Activated CD8-positive, alpha-beta memory T cell treated with anti-CD3 and anti-CD28 coated beads for 1 hour (primary cell): ENCODE measurements at places on chromosomes 6 and 20.

GRCh38 chr6:101226677-101227135, 166.8 kb upstream of the GRIK2 start:
- no peak for DNase-seq

- no peak for DNase-seq
Observed at GRCh38 chr20:14062786-14063185, 67.5 kb downstream of the MACROD2 start.

DNA sequence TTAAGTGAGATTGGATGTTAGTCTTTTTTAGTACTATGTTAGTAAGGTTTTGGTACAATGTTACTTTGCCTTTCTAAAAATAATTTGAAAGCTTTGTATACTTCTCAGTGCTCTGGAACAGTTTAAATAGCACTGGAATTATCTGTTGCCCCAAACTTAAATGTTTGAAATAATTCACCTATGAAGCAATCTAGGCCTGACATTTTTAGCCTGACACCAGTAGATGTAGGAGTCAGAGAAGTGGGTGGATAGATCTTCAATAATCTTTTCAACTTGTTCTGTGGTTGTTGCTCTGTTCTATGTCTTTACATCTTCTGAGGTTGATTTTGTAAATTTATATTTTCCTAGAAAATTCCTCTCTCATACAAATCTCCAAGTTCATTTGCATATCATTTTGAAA, 103.1 kb upstream of the ADGRF1 start:
- no peak for DNase-seq

GRCh38 chr6:16677458-16677857, 83.8 kb downstream of the ATXN1 start:
- no peak for DNase-seq

- DNase-seq: no peak
Observed at GRCh38 chr20:21643417-21643816, 62.0 kb upstream of the PAX1 start.

DNA sequence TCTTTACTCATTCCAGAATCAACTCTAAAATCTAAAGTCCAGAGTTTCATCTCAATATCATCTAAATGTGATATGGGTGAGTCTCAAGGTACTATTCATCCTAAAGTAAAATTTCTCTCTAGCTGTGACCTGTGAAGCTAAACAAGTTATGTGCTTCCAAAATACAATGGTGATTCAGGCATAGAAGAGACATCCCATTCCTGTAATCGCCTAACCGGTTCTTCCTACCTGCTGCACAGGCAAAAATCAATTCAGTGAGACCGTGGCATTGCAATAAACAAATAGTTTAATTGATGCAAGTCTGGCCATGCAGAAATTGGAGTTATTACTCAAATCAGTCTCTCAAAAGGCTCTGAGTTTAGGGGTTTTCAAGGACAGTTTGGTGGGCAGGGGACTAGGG, 232.8 kb downstream of the UBE3D start:
- DNase-seq: no peak

GRCh38 chr20:51337126-51337805, 205.3 kb downstream of the NFATC2 start:
- no peak for DNase-seq

DNA sequence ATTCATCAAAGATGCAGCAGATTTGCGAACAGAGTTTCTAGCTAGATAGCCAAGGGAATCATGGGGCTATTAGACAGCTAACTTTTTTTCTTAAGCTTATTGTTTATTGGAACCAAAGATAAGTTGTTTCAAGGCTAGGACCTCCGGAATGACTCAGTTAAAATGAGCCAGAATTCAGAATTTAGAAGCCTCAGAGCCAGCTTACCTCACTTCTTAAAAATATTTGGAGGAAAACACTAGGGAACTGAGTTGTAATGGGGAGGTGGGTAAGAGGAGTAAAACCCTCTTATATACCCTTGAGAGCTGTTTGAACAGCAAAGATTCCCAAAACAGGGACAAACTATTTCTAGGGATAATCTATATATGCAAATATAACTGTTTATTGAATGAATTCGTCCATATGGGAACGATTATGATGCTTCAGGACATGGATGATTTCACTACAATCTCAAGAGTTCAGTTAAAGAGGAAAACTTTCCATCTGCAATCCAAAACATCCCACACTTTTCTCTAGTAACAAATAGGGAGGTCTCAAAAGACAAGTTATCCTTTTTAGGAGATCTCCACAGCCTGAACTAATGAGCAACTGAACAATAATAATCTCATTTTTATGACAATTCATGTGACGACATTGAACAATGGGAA, 12.6 kb upstream of the CARMIL1 start:
- no peak for DNase-seq

GRCh38 chr20:5161536-5162164, 34.8 kb downstream of the CDS2 start:
- DNase-seq: no peak

DNA sequence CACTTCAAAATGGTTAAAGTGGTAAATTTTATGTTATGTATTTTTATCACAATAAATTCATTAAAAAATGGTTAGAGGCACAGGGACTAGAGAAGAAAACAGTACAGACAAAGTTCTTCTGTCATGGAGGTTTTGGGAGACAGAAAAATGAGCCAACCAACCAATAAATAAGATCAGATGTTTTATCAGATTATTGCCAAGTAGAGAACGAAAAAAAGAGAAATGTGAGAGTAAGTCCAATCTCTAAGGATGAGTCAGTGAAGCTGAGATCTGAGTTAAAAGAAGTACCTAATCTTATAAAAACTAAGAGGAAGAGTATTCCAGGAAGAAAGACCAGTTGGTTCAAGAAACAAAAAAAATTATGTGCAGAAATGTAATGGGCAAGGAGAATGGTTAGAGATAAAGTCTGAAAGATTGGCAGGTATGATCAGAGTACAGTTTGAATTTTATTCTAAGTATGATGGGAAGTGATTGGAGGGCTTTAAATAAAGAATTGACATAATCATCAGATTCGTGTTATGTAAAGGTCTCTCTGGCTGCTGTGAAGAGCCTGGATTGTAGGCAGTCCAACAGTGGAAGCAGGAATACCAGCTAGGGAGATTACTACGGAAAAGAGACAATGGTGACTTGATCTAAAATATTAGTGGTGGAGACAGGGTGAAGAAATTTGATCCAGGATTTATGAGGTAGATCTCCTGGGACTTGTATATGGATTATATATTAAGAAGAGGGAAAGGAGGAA, 79.6 kb downstream of the RCAN2 start:
- no peak for DNase-seq

GRCh38 chr6:31875877-31876276, 2.9 kb downstream of the SLC44A4 start:
- no peak for DNase-seq

GRCh38 chr20:58524814-58525213, 9.6 kb upstream of the APCDD1L start:
- no peak for DNase-seq

DNA sequence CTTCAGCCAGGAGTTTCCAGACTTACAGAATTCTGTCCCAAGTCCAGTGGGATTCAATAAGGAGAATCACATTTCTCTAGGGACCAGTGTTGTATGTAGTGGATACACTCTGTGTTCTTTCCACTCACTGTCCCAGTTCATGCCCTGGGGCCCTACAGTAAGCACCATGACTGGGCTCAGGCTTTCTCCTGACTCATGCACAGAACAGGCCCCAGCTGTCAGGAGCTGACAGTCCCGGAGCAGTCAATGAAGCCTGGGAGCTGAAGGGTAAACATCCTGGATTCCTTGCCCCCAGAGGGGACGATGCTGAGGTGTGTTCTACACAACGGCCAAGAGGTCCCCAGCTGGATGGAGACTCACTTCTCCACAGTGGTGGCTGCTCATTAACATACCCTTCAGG, 40.2 kb upstream of the LRFN2 start:
- DNase-seq: no peak

DNA sequence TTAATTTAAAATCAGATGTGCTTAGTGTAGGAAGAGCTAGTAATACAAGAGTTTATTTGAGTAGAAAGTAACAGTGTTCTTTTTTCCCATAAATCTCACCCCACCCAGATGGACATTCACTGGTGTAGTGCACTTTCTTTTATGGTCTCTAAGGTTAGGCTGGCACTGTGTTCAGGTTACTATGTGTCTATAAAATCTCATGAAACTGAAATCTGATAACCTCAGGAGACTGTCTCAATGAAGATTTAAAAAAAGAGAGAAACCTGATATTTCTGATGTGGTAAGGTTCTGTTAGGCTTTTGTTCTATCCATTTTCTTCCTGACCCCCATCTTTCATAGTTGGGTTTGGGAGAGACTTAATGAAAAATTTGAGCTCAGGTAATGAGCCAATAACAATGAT, 101.2 kb upstream of the CLVS2 start:
- DNase-seq: no peak

DNA sequence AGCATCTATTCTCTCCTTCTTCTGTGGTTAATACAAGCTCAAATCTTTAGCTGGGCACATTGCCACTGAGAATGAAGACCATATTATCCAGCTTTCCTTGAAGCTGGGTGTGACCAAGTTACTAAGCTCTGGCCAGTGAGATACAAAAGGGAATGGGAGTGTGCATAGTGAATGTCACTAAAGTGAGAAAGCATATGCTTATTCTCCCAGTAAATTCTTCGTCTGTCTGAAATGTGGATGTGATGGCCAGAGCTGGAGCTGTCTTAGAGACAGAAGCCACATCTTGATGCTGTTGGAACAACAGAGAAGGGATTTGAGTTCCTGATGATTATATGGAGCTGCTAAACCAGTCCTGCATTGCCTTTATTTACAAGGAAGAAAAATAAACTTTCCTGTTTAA, 60.1 kb downstream of the SESN1 start:
- DNase-seq: no peak

- no peak for DNase-seq
Observed at GRCh38 chr6:154292855-154293519, 63.6 kb downstream of the IPCEF1 start.

DNA sequence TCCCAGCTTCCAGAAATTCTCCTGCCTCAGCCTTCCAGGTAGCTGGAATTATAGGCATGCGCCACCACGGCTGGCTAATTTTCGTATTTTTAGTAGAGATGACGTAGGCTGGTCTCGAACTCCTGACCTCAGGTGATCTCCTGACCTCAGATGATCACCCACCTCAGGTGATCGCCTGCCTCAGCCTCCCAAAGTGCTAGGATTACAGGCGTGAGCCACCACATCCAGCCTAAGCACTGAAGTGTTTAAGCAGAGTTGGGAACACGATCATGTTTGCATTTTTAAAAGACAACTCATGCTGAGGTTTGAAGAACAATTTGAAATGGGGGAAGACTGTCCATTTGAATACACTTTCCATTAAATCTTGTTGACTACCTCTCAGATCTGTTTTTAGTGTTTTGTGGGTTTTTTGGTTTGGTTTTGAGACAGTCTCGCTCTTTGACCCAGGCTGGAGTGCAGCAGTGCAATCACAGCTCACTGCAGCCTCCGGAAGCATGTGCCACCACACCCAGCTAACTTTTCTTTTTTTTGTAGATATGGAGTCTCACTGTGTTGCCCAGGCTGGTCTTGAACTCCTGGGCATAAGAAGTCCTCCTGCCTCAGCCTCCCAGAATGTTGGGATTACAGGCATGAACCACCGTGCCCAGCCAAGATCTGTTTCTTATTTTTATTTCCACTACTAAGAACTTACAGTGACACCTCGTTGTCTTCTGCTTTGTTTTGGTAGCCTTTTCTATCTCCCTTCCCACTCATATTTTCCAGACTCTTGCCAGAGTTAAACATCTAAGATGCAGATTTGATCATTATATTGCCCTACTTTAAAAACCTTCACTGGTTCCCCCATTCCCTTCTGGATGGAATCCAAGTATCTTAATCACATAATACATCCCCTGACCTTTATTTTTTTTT, 5.5 kb downstream of the CASP8AP2 start:
- DNase-seq: no peak

- no peak for DNase-seq
Observed at GRCh38 chr6:127110712-127111111, 7.8 kb upstream of the RSPO3 start.

DNA sequence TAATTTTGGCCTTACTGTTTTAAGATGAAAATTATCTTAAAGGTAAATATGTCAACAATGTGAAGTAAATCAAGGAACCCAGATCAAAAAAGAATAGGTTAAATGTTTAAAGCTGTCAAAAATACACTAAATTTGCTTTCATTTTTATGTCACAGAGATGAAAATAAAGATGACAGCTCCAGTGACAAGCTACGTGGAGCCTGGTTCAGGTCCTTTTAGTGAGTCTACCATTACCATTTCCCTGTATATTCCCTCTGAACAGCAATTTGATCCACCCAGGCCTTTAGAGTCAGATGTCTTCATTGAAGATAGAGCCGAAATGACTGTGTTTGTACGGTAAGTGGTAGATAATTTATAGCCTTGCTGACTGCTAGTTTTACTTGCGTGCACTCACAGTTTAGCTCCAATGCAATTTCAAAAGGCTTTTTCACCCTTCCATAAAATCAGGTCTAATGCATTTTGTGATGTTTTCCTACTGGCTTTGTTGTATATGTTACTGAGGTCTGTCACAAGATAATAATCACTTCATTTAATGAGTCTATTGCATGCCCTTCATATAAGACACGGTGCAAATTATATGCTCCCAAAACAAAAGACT, 1.9 kb downstream of the HEBP2 start:
- no peak for DNase-seq

- no peak for DNase-seq
Observed at GRCh38 chr6:115544765-115545671, 515.7 kb downstream of the FRK start.

DNA sequence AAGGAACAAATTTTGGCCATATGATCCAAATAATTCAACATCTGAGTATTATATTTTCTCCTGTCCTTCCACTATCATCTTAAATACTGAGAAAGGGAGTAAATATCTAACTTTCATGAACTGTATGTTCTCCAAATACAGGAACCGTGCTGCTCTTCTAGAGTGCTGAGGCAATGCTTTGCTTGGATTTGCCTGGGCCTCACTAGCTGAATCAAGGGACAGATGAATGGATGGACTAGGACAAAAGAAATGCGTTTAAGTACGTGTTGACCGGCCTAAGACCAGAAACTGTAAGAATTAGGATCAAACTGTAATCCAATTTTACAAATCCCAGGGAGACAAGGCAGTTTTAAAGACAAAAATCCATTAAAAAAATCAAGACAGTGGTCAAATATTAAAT, 362.4 kb upstream of the RUNX2 start:
- no peak for DNase-seq
